Sciatic nerve (tissue), 2 donors: ENCODE measurements at places on chromosomes 12 and 14.

- DNase-seq, result no peak
Measured at GRCh38 chr12:27206801-27207502, 37.1 kb upstream of the STK38L start.

GRCh38 chr12:4355156-4356040, 24.1 kb downstream of the FGF23 start:
- no peak for DNase-seq

- no peak for DNase-seq
Measured at GRCh38 chr12:11427341-11427740, 32.0 kb upstream of the PRB2 start.

DNA sequence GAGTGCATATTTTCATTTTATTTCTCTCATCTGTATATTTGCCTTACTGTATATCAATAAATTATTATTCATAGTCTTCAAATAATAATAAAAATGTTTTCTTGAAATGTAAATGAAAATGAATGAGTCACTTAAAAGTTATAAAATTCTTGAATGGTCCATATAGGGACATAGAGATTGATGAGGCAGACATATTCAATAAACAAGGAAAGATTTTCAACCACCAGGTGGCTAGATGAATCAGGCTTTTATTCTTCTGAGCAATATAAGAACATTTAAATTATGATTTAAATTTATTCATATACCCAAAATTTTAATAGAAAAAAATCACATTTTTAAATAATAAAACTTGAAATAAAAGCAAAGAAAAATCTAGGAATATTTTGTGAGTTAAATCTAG, 249.5 kb downstream of the ACSS3 start:
- DNase-seq, result no peak

- peak; percentile 67 for DNase-seq
Measured at GRCh38 chr14:75335571-75335970, 56.9 kb downstream of the FOS start.
